ENCODE measurements at places on chromosomes 3 and 15.

- no peak for DNase-seq
These were observed 16.8 kb downstream of the NEO1 start for GRCh38 chr15:73069109-73069508.

- DNase-seq: no peak
These were observed 45.1 kb upstream of the AMOTL2 start for GRCh38 chr3:134419214-134419959.

GRCh38 chr3:11635680-11636393, 7.9 kb downstream of the VGLL4 start:
- DNase-seq: no peak

- no peak for DNase-seq
These were observed 10.4 kb upstream of the POLR2M start for GRCh38 chr15:57696146-57696545.

GRCh38 chr3:123186695-123187094, 15.0 kb upstream of the SEC22A start:
- no peak for DNase-seq

DNA sequence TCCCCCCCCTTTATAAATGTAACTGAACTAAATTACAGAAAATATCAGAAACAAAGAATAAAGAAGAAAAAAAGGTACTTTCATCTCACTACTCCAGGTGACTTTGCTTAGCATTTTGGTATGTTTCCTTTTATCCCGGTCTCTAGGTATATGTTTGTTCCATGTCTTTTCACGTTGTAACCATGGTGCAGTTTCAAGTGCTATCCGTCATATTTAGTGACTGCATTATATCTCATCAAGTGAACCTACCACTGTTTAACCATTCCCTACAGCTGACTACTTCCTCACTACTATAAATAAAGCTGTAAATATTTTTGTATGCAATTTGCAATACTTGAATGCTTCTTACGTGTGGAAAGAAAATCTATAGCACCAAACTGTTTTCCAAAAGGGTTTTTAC, 2.2 kb downstream of the BTBD1 start:
- DNase-seq: no peak

GRCh38 chr15:20341901-20342600, 199.5 kb downstream of the GOLGA6L6 start:
- no peak for DNase-seq

DNA sequence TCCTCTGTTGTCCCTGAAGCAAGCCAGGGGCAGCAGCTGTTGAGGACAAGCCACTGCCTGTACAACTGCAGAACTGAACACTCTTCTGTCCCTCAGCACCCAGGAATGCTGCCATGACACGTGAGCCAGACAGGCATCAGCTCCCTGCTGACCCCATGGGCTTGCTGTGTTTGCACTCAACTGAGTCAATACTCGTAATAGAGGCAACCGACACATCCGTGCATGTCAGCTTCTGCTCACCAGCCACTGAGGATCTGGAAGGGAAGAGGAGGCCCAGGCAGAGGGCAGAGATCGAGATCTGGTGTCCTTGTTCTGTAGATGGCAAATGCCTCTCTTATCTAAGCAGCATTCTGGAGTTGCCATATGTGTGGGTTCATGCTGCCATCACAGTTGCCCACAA, 54.3 kb upstream of the SEC61A1 start:
- DNase-seq: no peak

GRCh38 chr15:52291204-52291603, 4.4 kb downstream of the MYO5C start:
- DNase-seq: no peak

GRCh38 chr3:101532783-101533602, 20.0 kb upstream of the SENP7 start:
- no peak for DNase-seq

DNA sequence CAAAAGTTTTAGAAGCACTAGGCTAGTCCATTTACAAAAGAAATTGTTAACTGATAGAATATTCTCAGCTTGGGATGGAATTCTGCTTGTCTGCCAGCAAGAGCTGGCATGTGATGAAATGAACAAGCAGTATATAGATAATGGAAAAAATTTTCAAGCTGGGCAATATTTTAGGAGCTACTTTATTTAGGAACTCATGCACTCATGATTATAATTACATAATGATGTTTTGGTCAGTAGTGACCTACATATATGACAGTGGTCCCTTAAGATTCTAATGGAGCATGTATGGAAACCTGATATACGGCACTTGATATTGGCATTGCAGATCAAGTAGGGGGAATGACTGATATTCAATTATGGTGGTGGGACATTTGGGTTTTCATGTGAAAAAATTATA, 6.1 kb downstream of the EAF1 start:
- DNase-seq: no peak

- DNase-seq: no peak
These were observed 160.9 kb downstream of the TBC1D5 start for GRCh38 chr3:17581421-17582080.

DNA sequence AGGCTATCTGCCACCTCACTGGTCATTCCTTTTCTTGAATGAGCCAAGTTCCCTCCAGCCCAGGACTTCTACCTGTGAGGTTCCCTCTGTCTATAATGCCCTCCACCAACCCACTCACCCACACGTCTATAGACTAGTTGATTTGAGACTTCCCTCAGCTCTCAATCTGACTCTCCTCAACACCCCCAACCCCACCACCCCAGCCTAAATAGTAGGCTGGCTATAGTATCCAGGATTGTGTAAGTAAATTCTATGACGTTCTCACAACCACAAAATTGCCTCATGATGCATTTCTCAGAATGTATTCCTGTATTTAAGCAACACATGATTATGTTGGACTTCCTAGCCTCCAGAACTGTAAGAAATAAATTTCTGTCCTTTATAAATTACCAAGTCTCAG, 2.2 kb downstream of the PLSCR1 start:
- DNase-seq: no peak

GRCh38 chr3:110799271-110799670, 272.3 kb upstream of the NECTIN3 start:
- DNase-seq: peak; percentile 24

- no peak for DNase-seq
These were observed 40.9 kb downstream of the IRAK2 start for GRCh38 chr3:10205451-10206165.

DNA sequence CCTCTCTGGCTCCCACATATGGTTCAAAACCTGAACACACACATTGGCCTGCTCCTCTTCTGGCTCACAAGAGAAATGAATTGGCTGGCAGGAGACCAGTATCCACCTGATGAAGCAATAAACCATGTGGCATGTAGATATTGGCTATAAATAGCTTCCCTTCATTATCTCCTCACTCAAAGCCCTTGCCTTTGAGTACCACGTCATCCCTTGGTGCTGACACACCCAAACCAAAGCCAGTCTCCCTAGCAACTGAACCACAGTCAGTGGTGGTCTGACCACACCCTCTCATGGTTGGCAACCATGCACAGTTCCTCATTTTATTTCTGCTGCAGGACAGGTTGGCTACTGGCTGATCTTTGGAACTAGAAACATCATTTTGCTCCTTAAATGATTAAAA, 98.8 kb downstream of the ZNF621 start:
- DNase-seq: no peak

DNA sequence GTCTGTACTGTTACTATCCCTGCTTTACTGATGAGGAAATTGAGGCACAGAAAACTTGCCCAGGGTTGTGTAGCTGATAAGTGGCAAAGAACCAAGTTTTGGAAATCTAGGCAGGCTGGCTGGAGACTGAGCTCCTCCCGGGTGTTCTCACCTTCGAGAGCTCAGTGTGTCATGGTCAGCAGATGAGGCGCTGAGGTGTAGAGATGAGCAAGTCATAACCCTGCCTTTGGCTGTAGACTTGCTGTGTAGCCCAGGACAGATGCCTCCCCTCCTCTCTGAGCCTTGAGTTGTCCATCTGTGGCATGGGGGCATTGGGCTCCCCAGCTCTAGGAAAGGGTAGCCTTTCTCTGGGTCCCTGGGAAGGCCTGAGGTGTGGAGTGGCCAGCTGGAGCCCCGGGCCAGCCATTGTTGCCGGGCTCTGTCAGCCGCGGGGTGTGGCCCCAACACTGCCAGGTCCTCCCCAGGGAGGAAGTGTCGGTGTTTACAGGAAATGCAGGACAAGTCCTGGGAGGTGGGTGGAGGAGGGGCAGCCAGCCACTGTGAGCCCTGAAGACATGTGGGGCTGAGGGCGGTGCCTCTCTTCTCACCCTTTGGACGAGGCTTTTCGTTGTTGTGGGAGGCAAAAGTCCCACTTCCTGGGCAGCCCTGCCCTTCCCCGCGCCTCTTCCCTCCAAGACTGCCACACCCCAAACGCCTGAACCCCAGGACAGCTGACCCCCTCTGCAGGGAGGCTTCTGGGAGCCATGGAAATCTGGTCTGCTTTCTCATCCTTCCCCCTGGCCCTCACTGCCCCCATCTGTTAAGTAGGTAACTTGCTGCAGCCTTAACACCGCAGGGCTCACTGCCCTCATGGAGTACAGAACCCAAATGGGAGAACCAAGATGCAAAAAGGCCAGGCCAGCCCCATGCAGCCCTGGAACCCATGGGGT, 29.1 kb downstream of the FGD5 start:
- DNase-seq: no peak

DNA sequence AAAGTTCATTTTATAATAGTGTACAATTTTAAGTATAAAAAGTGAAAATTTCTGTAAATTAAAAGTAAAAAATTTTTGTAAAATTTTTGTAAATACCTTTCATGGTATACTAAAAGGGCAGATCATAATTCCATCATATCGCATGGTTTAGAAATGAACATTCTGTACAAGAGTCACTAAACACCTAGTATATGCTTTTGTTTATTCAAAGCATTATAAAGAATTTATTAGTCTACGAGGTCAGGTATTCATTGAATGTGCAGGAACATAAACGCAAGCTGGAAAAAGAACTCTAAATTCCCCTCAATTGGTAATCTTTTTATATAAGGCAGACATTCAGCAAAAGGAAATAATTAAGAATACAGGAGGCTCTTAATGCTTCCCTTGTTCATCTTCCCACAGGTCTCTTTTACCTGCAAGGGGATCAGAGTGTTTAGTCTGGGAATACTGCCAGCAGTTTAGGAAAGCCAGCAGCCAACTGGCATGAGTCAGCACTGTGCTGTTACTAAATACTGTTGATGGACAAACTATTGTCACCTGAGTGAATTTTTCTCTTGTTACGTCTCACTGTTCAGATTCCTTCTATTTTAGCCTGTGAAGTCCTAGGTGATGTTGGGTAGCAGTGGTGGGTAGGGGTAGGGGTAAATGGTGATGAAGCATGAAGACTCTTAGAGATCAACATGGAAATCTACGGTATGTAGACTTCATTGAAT, 70.1 kb downstream of the UQCC5 start:
- no peak for DNase-seq

- DNase-seq: no peak
These were observed 1.7 kb downstream of the THSD4 start for GRCh38 chr15:71116942-71117341.

- DNase-seq: no peak
These were observed 1.0 kb downstream of the TMCC1 start for GRCh38 chr3:129892486-129892856.

- no peak for DNase-seq
These were observed 162.7 kb upstream of the LYSMD4 start for GRCh38 chr15:99895956-99896311.

DNA sequence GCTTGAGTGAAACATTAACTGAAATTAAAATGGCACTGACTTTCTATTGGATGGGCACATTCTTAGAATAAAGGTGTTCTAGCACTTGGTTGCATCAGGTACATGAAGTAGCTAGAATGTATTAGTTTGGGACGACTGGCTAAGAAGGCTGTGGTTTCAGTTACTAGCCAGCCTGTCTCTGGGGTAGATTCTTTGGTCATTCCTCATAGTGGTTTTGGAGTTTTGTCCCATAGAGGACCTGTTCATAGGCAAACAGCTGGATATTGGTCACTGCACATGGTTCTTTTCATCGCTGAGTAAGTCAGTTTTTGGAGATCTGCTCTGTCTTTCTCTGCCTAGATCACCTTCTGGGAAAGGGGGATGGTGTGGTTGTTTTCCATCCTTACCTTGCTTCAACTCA, 55.3 kb downstream of the ADAMTSL3 start:
- no peak for DNase-seq

DNA sequence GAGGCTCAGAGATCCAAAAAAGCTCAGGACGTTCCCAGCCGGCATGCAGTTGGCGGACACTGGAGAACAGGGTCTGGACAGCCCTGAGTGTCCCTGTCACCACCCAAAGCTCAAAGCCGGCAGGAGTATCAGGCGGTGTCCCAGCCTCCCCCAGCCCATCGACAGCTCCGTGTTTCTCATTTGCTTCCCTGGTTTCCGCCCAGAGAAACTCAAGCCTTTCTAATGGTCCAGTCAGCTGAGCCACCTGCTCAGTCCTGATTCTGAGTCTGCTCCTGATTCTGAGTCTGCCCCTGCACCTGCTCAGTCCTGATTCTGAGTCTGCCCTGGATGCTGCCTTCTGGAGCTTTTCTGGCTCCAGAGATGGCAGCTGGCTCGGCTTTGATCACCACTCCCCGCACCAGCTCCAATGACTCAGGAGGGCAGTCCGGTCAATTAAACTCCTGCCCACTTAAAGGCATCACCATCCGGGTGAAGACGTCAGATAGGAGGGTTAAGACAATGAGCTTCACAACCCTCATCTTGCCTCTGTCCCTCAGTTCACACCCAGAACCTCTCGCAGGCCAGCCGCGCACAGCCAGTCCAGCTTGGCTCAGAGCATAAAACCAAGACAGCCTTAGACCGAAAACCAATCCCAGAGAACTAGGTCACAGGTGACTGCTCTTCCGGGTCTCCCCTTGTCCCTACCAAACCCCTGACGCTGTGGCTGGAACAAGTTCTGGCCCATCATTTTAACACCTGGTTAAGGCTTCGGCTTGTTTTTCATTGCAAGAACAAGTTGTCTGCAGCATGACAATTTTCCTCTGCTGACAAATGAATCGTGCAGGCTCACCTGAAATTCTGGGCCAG, 6.8 kb downstream of the PCSK6 start:
- no peak for DNase-seq

GRCh38 chr3:56356808-56357207, 111.5 kb downstream of the ERC2 start:
- no peak for DNase-seq

DNA sequence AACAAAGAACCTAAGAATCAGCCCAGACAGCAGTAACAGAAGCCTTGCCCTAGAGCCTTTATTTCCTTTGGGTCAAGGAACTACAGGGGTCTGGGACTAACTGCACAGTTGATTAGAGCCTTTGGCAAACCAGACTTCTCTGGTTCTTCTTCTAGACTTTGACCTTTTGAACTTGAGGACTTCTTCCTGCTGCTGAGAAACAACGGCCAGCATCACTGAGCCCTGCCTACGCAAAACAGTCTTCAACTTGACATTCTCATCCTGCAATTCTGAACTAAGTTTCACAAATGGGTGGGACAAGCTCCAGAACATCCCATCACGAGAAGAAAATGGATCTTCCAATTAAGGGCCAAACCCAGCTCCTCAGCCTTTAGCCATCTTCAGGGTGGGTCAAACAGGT, 31.4 kb downstream of the CMTM6 start:
- DNase-seq: no peak

GRCh38 chr3:177935047-177935446, 601.2 kb upstream of the KCNMB2 start:
- DNase-seq: no peak

All from AG09309 (cell line).